ENCODE measurements at places on chromosomes 12 and 14.

- no peak for DNase-seq
Observed at GRCh38 chr12:64457923-64458322, 6.0 kb downstream of the TBK1 start.

- DNase-seq, result no peak
Observed at GRCh38 chr12:25769082-25769945, 189.2 kb upstream of the RASSF8 start.

GRCh38 chr14:64955297-64955696 lies 12.8 kb upstream of the GPX2 start:
- DNase-seq, result no peak

DNA sequence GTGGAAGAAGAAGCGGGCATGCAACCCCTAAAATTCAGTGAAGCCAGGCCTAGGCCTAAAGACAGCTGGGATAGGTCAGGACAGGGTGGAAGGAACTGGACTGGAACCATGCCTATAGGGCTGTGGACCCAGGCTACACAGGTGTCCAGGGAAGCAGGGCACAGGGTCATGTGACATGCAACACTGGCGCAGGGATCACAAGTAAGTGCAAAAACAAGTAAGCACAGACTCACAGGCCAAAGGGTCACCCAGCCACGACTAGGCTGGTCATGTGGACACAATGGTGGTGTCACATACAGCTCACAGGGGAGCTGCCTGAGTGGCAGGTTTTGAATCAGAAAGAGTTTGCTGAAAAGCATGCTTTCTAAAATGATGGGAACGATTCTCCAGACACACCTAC lies 195.7 kb downstream of the SPTSSA start:
- no peak for DNase-seq

GRCh38 chr12:45966486-45966885 lies 23.9 kb downstream of the SCAF11 start:
- DNase-seq, result peak; percentile 41

DNA sequence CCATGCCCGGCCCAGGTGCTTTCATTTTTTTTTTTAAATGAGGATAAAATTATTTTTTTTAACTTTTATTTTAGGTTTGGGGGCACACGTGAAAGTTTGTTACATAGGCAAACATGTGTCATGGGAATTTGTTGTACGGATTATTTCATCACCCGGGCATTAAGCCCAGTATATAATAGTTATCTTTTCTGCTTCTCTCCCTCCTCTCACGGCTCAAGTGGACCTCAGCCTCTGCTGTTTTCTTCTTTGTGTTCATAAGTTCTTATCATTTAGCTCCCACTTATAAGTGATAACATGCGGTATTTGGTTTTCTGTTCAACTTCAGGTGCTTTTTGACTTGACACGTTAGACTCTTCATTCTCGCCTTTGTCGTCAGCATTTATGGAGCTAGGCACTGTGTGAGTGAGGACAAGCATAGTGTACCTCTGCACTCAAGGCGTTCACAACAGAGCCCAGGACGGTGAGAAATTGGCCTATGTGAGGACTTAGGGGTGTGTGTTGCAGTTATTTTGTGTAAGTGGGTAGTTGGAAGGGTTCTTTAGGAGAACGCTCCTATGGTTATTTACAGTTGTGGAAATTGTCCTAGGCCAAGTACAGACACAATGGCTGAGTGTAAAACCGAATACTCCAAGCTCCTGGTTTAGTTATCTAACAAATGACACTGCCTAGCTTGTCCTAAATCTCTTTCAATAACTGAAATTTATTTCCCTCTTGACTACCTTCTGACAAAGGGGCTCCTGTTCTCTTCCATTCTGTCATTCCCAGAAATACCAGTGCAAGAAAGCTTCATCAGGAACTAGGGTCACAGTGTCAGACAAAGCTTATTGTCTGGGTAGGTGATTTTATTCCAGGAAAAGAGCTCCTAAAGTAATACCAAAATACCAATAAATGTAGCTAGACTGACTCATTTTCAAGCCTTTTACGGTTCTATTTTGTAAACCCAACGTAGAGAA lies 200.5 kb upstream of the PRICKLE1 start:
- no peak for DNase-seq

- DNase-seq, result no peak
Observed at GRCh38 chr12:15977999-15978951, 67.1 kb downstream of the DERA start.

GRCh38 chr14:38743966-38744584 lies 359.0 kb downstream of the SEC23A start:
- no peak for DNase-seq

- DNase-seq, result no peak
Observed at GRCh38 chr12:4450551-4451112, 5.0 kb upstream of the FGF6 start.

GRCh38 chr12:6852651-6853354 lies 853 bp downstream of the USP5 start:
- DNase-seq, result peak; percentile 67

- DNase-seq, result no peak
Observed at GRCh38 chr12:113136128-113136989, 798 bp upstream of the RASAL1 start.

DNA sequence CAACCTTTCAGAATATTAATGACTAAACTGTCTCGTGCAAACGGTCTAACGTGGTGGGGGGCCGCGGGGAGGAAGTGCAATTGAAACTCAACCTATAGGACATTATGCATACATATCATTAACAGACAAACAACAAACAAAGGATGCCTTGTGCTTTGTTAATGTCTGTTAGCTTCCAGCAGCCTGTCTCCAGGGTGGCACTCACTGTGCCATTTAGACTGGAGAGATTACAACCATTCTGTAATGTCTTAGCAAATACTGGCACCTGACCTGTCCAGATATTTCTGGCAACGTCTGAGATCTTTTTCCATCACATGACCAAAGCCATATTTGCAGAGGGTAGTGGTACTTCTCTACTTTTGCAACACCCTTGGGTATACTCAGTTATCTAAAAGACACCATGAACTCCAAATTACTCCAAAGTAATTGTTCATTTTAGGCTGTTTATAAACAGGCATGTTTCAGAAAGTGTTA lies 11.6 kb downstream of the BHLHE41 start:
- DNase-seq, result peak; percentile 44

DNA sequence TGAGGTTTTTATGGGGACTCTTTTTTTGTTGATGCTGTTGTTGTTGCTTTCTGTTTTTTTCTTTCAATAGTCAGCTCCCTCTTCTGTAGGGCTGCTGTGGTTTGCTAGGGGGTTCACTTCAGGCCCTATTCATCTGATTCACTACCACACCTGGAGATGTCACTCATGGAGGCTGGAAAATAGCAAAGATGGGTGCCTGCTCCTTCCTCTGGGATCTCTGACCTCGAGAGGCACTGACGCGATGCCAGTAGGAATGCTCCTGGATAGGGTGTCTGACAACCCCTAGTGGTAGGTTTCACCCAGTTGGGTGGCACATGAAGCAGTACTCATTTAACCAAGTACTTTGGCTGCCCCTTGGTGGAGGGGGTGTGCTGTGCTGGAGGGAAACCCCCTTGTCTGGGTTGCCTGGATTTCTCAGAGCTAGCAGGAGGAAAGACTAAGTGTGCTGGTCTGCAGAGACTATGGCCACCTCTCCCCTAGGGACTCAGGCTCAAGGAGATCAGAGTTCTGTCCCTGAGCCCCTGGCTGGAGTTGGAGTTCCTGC lies 745.5 kb downstream of the TMTC2 start:
- DNase-seq, result no peak

GRCh38 chr14:81415781-81416180 lies 15.7 kb upstream of the STON2 start:
- DNase-seq, result no peak

GRCh38 chr14:100405760-100406455 lies 82.8 kb downstream of the SLC25A47 start:
- no peak for DNase-seq

GRCh38 chr14:29161593-29161992 lies 395.0 kb downstream of the FOXG1 start:
- no peak for DNase-seq

DNA sequence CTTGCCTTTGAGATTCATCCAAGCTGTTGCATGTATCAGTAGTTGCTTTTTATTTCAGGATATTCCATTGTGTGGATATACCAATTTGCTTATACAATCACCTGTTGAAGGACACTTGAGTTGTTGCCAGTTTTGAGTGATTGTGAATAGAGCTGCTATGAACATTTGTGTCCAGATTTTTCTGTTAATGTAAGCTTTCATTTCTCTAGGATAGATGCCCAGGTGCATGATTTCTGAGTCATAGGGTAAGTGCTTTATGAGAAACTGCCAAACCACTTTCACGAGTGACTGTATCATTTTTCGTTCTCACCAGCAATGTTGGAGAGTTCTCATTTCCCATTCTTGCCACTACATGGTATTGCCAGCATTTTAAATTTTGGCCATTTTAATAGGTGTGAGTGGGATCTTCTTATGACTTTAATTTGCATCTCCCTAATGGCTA lies 434.6 kb upstream of the RGS6 start:
- peak; percentile 41 for DNase-seq

DNA sequence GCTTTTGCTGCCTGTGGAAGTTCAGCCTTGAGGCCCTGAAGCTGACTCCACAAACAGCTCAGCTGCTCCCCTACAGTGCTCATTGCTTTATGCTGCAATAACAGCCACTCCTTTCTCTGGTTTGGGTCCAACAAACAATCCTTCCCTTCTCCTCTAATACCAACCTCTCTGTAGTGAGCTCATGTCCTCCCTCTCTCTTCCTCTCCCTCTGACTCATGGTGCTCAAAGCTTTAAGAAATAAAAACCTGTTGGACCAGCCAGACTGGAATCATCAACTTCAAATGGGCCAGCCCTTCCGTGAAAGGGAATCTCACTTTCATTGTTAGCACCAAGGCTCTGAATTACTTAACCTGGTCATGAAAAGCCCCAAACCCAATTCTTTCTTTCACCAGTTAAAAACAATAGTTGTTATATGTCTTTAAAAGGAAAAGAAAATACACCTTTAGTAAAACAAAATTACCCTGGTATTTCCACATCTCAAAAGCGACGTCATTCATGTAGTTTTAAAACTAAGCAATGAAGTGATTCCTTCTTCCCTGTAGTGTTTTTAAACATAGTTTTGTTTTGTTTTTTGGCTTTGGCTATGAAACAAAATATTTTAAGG lies 126.4 kb downstream of the DUSP6 start:
- DNase-seq, result peak; percentile 76

DNA sequence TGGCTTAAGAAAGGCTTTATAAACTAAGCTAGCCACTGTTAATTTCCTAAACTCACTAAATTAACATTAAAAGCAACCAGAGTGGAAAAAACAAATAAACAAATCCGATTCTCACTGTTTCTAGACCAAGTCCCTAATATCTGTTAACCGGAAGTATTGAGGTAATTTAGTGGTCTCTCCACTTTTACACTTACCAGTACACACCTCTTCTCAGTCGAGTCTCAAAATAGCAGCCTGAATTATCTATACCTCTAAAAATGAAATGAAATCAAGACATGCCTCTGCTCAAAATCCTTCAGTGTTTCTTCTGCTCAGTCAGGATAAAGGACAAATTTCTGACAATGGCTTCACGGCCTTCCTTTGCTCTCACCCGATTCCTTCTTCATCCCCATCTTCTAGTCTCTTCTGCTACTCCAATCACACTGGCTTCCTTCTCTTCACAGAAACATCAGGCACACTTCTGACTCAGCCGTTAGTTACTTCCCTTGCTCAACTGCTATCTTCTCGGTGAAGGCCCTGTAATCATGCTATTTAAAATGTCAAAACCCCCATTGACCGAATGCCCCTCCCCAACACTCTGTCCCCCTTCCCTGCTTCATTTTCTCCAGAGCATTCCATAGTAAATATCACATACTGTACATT lies 161.3 kb downstream of the KITLG start:
- no peak for DNase-seq

DNA sequence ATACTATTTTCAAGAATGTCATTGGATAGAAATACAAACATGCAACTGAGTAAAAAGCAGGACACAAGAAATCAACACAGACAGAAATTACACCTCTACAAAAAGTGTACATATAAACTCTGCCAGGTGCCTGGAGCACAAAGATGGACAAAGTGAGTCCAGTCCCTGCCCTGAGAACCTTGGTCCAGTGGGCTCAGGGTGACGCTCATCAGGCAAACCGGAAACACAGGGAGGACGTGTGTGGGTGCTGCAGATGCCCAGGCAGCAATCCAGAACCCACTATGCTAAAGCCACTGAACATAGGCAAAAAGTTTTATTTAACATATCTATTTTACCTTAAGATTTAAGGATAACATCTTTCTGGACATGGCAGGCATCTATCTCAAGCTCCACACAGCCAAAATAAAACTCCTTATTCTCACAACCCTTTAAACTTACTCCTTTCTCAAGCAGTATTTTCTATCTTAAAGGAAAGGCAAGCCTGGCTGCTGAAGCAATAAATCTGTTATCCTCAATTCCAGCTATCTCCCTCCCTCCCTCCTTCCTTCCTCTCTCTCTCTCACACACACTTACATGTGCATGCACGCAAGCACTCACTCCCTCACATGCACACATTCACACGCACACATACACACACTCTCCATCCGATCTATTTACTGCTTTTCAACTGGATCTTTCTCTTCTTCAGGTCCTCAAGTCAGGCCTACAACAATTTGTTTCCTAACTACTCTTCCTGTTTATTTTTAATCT lies 10.2 kb downstream of the PPP1R13B start:
- no peak for DNase-seq

DNA sequence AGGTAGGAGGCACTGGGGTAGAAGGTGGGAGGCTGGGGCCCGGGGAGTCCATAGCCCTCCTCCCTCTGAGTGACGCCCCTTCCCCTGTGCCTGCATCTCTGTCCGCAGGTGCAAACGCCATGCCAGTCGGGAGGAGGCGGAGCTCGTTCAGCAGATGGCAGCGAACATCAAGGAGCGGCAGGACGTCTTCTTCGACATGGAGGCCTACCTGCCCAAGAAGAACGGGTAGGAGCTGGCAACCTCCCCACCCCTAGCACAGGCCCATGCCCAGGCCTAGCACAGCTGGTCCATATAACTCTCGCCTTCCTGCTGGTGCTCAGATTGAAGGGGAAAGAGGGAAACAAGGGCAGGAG lies 35.6 kb downstream of the TMEM120B start:
- no peak for DNase-seq

DNA sequence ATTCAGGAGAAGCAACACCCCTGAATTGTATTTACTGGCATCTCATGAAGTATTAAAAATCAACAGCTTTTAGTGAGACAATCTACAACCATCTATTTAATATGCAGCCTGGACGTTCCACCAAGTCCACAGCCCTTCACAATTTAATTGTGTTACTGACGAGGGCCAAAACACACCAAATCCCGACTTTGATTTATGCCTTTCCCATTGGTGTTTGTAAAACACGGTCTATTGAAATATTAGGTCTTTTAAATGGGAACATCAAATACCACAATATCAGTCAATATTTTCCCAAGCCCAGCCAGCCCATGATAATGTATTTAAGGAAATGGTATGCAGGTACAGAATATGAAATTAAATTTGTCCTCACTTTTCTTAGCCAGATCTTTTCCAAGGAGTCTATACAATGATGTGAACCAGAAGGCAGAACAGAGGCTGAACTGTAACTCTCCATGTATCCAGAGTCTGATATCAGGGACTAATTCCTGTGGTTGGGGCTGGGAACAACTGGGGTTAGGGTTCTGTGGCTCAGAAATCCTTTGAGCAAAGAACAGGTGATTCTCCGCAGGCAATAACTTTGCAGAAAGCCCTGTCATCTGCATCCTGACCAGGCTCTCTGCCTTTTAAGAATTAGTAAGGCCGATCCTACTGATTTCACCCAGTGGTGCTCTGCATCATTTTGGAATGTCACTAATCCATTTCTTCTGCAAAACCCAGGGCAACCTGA lies 179.3 kb upstream of the GZMB start:
- DNase-seq, result no peak
